ENCODE measurements at places on chromosomes 3 and 15. TPM values are rescaled to one million over a fixed set of nuclear protein-coding genes. Genes with fewer than 3 reads are reported as not detected.

DNA sequence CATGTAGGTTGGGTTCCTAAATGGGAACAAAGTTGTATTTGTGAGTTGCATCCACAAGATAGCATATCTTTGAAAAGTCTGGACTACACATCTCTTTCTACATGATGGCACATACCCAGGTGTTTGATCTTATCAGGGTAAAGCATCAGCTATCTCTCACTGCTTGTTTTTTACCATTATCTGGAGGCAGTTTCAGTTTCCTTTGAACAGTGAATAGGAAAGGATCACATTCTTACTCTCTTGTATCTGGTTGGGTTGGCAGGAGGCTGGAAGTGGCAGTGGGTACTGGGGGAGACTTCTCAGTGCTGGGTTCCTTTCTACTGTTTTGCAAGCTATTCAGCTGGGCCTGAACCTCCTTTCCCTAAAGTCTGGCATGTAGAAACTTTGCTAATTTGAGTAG lies 4.1 kb downstream of the CEMIP start:
- DNase-seq = no peak
- H3K27me3 ChIP-seq = 0 out of 2 replicates have a peak, but pooled peaks cover 4% of the 10 kb centered on the region
- H3K4me3 ChIP-seq = no peak overlapping the region
- H3K27ac ChIP-seq = no peak overlapping the region
- H3K36me3 ChIP-seq = no peaks in the 10 kb centered on the region

GRCh38 chr3:53813229-53813628 lies 33.0 kb downstream of the CHDH start:
- H3K4me1 ChIP-seq = no peaks in the 10 kb centered on the region
- DNase-seq = no peak
- no peak overlapping the region for H3K4me3 ChIP-seq
- peaks cover 40% of the 10 kb centered on the region for H3K27me3 ChIP-seq
- no peaks in the 10 kb centered on the region for H3K36me3 ChIP-seq

DNA sequence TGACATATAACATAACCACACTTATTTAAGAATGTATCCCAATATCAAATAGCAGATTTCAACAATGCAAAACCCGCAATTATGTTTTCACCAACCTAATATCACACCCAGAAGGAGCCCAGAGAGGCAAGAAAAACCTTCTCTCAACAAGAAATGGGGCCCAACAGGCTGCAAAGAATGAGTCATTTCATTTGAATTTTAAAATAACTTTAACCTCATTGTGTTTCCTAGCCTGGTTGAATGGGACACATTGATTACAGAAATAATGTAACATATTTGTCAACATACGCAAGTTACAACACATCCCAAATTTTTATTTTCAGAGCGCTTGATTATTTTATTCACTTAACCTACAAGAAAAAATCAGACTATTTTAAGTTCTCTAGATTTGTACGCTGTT lies 365.1 kb upstream of the SLCO3A1 start:
- no peaks in the 10 kb centered on the region for H3K36me3 ChIP-seq
- no peak overlapping the region for H3K4me3 ChIP-seq
- no peaks in the 10 kb centered on the region for H3K4me1 ChIP-seq
- no peak for DNase-seq
- peaks cover 28% of the 10 kb centered on the region for H3K27me3 ChIP-seq
- no peak overlapping the region for H3K27ac ChIP-seq

GRCh38 chr15:55588815-55589115 lies 620 bp upstream of the PYGO1 start:
- H3K27ac ChIP-seq = no peak overlapping the region
- H3K4me3 ChIP-seq = peak overlapping the region; percentile 62
- H3K27me3 ChIP-seq = peaks cover 34% of the 10 kb centered on the region
- peak; percentile 15 for DNase-seq
- no peaks in the 10 kb centered on the region for H3K4me1 ChIP-seq

CHRNA3 gene
- total RNA-seq = not detected
